Stimulated activated CD8-positive, alpha-beta memory T cell treated with anti-CD3 and anti-CD28 coated beads, Interleukin-4, amount 100 ng/mL, for 1 hour (primary cell): ENCODE measurements at places on chromosomes 11 and 22.

DNA sequence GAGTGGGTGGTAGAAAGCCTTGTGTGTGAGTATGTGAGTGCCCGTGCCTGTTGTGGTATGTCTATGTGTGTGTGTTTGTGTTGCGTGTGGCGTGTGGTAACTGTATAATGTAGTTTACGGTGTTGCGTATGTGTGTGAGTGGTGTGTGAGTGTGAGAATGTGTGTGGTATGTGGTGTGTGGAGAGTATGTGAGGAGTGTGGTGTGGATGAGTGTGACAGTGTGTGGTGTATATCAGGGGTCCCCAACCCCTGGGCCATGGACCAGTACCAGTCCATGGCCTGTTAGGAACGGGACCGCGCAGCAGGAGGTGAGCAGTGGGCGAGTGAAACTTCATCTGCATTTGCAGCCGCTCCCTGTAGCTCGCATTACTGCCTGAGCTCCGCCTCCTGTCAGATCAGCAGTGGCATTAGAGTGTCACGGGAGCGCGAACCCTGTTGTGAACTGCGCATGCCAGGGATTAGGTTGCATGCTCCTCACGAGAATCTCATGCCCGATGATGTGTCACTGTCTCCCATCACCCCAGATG lies 5.7 kb downstream of the UPK3A start:
- no peak for DNase-seq

- DNase-seq = no peak
These were observed 38.9 kb upstream of the MN1 start for GRCh38 chr22:27840436-27840835.

DNA sequence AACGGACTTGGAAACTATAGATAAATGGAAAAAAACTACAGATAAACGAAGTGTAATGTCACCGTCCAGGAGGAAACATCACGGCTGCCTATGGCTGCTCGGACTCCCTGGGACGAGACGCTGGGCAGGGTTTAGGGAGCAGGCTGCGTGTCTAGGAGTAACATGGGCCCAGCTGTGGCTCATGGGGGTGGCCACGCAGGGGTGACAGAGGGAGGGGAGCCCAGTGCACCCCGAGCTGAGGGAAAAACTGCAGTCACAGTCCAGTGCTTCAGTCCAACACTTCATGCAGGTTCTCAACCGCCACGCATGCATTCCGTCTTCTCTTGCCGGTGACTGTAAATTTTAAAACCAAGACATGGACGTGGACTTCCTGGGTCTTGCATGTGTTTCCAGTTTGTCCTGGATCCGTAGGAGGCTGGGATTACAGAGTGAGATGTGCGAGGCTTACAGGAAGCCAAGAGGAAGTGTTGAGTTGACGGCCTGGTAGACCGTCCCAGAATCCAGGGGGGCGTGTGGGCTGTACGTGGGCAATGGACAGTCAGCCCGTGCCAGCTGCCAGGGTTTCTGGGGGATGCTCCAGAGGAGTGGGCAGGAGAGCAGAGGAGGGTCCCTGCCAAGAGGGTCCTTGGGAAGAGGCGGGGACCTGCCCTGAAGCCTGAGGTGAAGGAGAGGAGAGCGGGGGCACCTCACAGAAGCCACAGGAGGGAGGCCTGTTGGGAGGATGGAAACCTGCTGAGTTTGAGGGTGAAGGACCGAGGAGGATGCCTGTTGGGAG lies 691.4 kb downstream of the BRD1 start:
- no peak for DNase-seq

GRCh38 chr11:63262547-63262946 lies 19.1 kb upstream of the SLC22A25 start:
- no peak for DNase-seq

- DNase-seq = no peak
These were observed 9.2 kb upstream of the MRGPRF start for GRCh38 chr11:69022260-69022659.

- no peak for DNase-seq
These were observed 13.7 kb upstream of the SCGB2A2 start for GRCh38 chr11:62256281-62256680.

- DNase-seq = no peak
These were observed 294.2 kb upstream of the ANO3 start for GRCh38 chr11:26037716-26038115.

DNA sequence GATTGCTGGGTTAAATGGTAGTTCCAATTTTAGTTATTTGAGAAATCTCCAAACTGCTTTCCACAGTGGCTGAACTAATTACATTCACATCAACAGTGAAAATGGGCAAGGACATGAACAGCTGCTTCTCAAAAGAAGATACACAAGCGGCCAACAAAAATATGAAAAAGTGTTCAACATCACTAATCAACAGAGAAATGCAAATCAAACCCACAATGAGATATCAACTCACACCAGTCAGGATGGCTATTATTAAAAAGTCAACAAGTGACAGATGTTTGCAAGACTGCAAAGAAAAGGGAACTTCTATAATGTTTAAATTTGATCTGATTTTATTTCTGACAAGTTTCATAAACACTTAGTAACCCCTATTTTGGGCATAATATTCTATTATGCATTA lies 537.5 kb downstream of the DLG2 start:
- no peak for DNase-seq

GRCh38 chr22:22882033-22882717 lies 5.4 kb upstream of the IGLL5 start:
- no peak for DNase-seq

DNA sequence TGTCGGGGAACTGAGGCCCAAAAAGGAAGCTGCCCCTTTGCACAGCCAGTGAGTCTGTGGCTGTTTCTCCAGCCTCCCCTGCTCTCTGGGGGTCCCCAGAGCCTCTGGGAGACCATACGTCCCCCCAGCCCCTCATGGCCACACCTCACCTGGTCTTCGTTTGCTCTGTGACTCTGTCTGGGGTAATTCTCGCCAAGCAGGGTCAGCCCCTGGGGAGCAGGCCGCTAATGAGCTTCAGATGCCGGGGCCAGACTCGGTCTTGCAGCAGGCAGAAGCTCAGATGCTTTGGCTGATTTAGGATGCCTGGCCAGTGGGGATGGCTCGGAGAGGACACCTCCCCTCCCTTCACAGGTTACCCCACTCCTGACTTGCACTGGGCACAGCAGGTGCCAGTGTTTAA lies 24.1 kb upstream of the WNT11 start:
- no peak for DNase-seq

GRCh38 chr11:90176069-90176468 lies 41.6 kb downstream of the NAALAD2 start:
- no peak for DNase-seq

DNA sequence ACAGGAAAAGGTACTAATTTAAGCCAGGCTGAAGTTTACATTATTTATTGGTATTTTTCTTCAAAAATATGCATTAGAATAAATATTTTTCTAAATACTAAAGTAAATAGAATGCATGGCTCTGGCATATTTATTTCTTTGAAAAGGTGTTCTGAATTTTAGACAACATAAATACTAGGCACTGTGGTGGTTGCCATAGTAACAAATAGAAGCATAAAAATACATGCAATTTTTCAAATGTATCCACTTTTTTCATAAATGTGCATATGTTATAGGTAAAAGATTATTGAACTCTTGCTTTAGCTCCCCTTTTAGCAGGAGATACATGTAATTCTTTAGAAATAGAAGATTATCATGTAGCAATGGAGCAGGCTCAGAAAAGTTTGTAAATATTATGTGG lies 18.4 kb downstream of the DCDC1 start:
- no peak for DNase-seq

GRCh38 chr22:19172213-19173046 lies 6.1 kb downstream of the SLC25A1 start:
- no peak for DNase-seq

DNA sequence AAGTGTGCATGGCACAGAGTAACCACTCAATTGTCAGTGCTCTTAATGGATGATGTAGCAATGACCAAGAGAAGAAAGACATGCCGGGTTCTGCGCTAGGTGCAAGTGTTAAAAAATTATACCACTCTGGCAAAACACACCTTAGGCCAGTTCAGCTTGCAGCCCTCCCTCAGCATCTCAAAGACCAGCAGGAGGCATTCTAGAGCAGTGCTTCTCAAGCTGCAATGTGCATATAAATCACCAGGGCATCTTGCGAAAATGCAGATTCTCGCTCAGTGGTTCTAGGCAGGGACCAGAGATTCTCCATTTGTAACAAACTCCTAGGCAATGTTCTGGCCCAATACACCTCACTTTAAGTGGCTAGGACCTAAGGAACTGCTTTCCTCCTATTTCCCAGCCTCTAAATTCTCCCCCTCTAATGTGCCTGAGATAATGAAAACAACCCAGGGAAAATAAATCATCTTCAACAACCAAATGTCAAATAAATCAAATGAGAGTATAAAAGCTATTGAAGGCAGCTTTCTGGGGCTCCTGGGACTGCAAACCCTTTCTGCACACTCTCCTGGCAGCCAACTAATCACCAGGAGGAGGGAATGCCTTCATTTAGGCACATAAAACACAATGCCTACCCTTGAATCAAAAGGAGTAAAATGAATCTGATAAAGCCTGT lies 337.2 kb upstream of the API5 start:
- no peak for DNase-seq

GRCh38 chr11:1640076-1640946 lies 10.7 kb downstream of the KRTAP5-5 start:
- DNase-seq = no peak

- DNase-seq = no peak
These were observed 19.9 kb downstream of the ANO1 start for GRCh38 chr11:70097783-70098563.

GRCh38 chr11:128890543-128891368 lies at the start of gene KCNJ5:
KCNJ5 (plus strand) TSS chr11:128891356; CDS start chr11:128911274, 19,918 bp downstream.
- DNase-seq = no peak

- DNase-seq = no peak
These were observed 19.0 kb downstream of the SEC14L3 start for GRCh38 chr22:30452861-30453260.

- no peak for DNase-seq
These were observed 19.0 kb upstream of the TP53AIP1 start for GRCh38 chr11:128961645-128962044.

- no peak for DNase-seq
These were observed 131.4 kb upstream of the C11orf58 start for GRCh38 chr11:16606784-16607674.

- DNase-seq = no peak
These were observed 728.0 kb downstream of the DLG2 start for GRCh38 chr11:84899134-84899533.

- DNase-seq = no peak
These were observed 3.3 kb downstream of the SGSM1 start for GRCh38 chr22:24809331-24809730.

GRCh38 chr11:70743329-70743728 lies 345.0 kb downstream of the CTTN start:
- no peak for DNase-seq

DNA sequence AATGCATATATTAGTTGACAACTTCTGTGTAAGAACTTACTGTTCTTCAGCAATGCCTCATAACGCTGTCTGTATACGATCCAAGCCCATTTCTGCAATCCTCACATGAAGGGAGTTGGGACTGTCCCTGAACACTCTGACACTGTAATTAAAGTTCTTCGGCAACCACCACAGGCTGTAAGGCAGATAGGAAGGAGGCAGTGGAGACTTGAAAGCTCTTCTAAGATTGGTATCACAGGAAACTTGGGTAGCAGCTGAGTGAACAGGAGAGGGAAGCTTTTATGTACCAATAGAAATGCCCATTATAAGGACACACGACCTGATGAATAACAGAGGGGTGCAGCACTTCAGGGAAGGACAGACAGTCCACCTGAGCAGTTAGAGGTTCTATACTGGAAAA lies 12.0 kb upstream of the GAB2 start:
- DNase-seq = no peak

- DNase-seq = no peak
These were observed 202.8 kb upstream of the SEZ6L start for GRCh38 chr22:25966448-25966913.
